ENCODE measurements at places on chromosomes 7 and 10. TPM values are rescaled to one million over a fixed set of nuclear protein-coding genes. Genes with fewer than 3 reads are reported as not detected.

The ZNF365 gene
- polyA plus RNA-seq: 0.95 TPM

The NPSR1 gene
- not detected for polyA plus RNA-seq

The SORCS1 gene
- polyA plus RNA-seq: 0.20 TPM

The MUC12 gene
- 1.7 TPM for polyA plus RNA-seq

The TDRD1 gene
- polyA plus RNA-seq: 0.15 TPM

The PRSS2 gene
- polyA plus RNA-seq: not detected

The LRGUK gene
- polyA plus RNA-seq: 2.1 TPM

The LRMDA gene
- polyA plus RNA-seq: 18.7 TPM

The SPDYE2B gene
- 4.1 TPM for polyA plus RNA-seq

The SNCG gene
- polyA plus RNA-seq: 4.3 TPM

The TRAPPC14 gene
- 19.0 TPM for polyA plus RNA-seq

DNA sequence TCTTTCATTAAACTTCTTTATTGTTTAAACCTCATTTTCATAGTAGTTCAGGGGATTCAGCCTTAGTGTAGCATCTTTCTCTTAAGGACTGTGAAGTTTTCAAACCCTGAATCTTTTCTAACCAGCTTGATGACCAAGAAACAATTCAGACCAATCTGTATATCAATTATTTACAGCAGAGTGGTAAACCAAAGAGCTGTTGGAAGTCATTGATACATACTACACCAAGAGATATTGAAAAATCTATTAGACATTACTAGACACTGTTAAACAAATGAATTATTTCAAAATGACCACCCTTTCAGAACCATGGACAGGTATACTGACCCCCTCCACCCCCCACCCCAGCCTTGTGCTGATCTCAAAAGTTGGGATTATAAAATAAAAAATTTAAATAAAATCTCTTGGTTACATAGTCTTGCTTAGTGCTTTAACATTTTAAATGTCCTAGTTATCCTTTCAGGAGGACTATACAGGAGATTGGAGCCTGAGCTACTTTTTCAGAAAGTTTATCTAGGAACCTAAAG is 143.9 kb upstream of the LSM8 start:
- DNase-seq: no peak

DNA sequence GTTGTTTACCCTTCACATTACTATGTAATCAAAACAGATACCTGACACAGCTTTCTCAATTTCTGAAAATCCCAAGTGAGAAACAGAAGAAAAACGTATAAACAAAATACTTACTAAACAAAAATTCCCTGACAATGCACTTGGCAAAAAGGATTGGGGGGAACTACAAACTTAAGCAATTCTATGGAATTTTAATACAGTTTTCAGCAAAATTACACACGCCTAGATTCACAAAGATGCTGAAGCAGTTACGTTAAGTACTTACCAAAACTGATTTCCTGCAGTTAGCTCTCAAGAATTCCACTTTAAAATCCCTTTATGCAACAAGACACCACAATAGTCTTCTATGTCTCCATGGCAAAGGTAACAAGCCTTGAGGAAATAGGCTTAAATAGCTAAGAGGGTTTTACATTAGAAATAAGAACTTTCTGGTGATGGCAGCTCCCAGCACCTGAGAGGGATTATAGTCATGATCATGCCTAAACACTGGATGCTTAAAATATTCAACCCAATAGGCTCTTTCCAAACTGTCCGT is 10.8 kb downstream of the TOMM7 start:
- DNase-seq: peak; percentile 8

GRCh38 chr7:115099906-115100305 is 178.0 kb downstream of the MDFIC start:
- no peak for DNase-seq

DNA sequence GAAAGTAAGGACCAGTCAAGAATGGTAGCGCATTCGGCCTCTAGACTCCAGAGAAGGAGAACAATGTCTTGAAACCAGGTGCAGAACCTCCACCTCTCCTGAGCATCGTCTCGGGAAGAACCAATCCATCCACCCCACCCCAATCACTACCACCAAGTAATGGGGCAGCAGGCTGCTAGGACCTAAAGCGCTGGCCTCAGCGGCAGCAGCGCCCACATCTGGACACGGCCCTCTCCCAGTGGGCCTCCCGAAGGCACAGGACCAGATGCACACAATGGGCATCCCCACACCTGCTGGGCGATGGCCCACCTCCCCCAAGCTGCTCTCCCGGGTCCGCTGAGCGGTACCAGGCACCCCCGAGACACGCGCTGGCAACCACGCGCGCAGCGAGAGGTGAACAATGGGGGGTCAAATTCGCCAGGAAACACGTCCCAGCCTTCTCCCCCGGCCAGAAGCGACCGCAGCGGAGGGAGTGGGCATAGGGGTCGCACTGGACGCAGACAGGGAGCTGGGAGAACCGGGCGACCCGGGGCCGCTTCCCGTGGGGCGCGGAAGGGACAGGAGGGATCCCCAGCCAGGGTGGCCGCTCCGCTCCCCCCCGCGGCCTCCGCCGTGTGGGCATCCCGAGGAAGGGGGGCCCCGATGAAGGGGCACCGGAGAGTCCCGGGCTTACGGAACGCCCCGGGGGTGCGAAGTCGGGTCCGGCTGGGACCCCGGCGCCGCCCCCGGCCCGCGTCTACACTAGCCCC is 506 bp downstream of the CTTNBP2 start:
- peak; percentile 45 for DNase-seq

DNA sequence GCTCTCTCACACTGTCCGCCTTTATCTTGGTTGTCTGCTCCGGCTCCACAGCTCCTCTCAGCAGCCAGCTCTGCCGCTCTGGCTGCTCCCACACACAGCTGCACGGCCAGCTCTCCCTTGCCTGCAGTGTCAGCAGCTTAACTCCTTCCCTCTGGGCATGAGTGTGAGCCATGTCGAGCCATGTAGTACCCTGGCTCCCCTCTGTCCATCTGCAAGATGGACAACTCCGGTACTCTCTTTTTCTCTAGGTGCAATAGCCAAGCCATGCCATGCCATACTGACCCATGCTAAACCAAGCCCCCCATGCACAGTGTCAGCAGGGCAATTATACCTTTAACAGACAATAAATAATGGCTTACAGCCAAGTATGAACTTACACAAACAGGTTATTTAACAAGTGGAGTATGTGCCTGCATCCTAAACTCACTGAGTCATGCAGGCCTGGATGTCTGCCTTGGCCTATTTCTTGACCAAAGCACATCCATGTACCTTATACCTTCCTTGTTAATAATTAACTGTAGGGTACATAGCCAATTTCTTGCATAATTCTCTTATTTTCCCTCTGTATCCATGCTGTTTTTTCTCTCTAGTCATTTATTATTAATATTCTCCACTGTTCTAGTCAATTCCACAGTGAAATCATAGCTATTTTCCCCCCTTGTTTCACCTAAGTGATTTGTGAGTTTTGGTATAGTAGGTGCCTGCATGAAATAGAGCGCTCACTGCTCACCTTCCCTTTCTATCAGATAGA is 170.9 kb downstream of the CDK14 start:
- DNase-seq: no peak

GRCh38 chr10:83023662-83024061 is 1115.6 kb upstream of the GHITM start:
- no peak for DNase-seq

- DNase-seq: no peak
Measured at GRCh38 chr10:122471531-122472177, 10.3 kb downstream of the HTRA1 start.

DNA sequence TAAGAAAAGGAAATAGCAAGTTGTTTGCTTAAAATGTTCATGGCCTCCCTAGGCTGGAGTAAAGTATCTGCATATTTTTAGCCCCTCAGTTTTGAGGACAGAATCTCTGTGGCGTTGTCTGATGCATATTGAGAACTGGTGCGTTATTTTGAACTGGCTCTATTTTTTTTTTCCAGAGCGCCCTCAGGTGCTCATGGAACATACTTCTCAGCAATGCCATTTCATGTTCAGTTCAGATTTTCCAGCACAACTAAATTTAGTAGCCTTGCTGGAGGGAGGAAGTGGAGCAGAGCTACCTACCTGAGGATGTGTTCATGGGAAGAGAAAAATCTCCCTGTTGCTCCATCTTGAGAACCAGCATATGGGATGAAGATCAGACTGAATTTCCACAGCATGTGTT is 870.5 kb downstream of the LRMDA start:
- no peak for DNase-seq

GRCh38 chr7:47100817-47101435 is 481.0 kb downstream of the TNS3 start:
- DNase-seq: no peak

- DNase-seq: peak; percentile 85
Measured at GRCh38 chr10:114697061-114697598, 39.1 kb upstream of the ABLIM1 start.

GRCh38 chr10:97943294-97943693 is 87.1 kb downstream of the CRTAC1 start:
- DNase-seq: no peak

GRCh38 chr10:16933783-16934182 is 116.6 kb upstream of the RSU1 start:
- no peak for DNase-seq

DNA sequence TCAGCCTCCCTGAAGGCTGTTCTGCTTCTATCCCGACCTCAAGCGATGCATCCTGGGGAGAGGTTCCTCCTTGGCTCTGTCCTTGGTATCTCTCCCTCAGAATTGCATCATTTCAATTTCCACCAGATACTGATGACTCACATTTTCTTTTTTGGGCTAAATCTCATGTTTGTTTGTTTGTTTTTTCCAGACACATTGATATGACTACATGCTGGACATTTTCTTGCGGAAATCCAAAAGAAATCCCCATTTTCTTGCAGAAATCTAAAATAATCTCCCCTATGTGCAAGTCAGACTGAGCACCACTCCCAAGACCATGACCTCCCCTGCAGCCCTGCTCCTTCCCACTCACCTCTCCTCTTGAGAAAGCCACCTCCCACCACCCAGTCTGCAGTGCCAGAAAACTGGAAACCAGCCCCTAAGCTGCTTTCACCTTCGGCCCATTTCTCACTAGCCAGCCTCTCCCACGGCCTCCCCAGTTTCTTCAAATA is 260.2 kb upstream of the PRKCQ start:
- DNase-seq: no peak

DNA sequence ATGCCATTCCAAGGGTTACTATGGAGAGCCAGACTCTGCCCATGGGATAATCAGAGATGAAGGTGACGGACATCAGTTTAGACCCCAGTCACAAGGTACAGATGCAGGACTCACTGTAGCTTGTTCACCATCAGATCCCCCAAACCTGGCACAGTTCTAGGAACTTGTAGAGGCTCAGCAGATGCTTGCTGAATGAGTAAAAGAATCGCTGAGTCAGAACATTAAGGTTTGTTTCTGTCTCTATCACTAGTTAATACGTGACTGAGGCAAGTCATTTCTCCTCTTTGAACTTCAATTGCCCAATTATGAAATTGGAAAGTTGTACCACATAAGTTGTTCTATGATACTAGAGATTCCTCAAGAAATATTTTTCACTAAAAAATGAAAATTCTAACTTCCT is 65.1 kb downstream of the PPP1R3C start:
- DNase-seq: no peak

DNA sequence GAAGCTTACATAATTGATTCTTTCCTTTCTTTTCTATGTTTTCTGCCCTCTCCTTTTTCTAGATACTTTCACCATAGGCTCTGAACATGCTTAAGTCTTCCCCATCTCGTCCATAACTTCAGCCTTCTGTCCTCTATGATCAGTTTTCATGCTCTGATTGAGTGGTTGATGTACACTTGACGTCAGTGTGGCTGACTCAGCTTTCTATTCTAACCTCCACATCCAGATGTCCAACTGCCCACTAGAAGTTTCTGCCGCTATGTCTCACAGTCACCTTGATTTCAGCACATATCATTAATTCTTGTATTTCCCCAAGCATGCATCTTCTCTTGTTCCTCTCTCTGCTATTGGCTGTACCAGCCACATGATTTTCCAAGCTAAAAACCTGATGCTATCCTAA is 15.0 kb downstream of the CDK14 start:
- DNase-seq: no peak

GRCh38 chr7:5041047-5041446 is 4.6 kb upstream of the RBAK start:
- no peak for DNase-seq

DNA sequence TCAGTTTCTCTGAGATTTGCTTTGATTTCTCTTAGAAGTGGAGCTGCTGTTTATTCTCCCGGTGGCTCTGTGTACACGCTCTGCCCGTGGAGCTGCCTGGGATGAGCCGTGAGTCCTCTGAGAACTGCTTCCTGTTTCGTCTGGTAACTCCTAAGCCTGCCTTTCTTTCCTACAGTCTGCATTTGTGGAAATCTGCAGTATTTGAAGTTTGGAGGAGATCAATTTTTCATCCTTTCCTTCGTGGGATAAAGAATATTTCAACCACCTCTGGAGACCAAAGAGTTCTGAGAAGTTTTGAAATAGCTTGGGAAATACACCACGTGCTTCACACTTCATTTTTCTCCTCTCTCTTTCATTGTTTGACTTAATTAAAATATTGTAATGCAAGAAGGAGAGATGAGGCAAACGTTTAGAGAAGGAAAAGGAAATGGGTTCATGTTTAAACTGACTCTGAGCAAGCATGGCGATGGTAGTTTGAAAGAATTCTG is 311.9 kb downstream of the LRMDA start:
- no peak for DNase-seq

GRCh38 chr10:86098187-86098881 is 268.3 kb downstream of the GRID1 start:
- DNase-seq: no peak

- peak; percentile 76 for DNase-seq
Measured at GRCh38 chr10:81873932-81874816, 820 bp upstream of the NRG3 start.

GRCh38 chr10:124125305-124126116 is 32.1 kb upstream of the CHST15 start:
- no peak for DNase-seq

GRCh38 chr10:119493155-119493554 is 49.4 kb downstream of the RGS10 start:
- DNase-seq: no peak

- DNase-seq: no peak
Measured at GRCh38 chr7:83593921-83594475, 54.9 kb downstream of the SEMA3E start.

DNA sequence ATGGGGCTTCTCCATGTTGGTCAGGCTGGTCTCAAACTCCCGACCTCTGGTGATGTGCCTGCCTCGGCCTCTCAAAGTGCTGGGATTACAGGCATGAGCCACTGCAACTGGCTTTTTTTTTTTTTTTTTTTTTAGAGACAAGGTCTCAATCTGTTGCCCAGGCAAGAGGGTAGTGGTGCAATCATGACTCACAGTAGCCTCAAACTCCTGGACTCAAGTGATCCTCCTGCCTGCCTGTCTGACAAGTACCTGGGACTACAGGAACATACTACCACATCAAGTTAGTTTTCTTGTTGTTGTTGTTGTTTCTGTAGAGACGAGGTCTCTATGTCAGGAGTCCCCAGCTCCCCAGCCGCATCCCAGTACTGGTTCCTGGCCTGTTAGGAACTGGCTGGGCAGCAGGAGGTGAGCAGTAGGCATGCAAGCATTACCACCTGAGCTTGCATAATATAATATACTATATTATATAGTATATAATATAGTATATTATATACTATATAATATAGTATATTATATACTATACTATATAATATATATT is 55.7 kb downstream of the TPK1 start:
- DNase-seq: no peak

GRCh38 chr10:124539935-124540641 is 78.5 kb downstream of the LHPP start:
- DNase-seq: peak; percentile 70

All from left lung (tissue), 14 donors.